ENCODE measurements at places on chromosomes 7 and 10. TPM values are rescaled to one million over a fixed set of nuclear protein-coding genes. Genes with fewer than 3 reads are reported as not detected.

The CTNNA3 gene
- 0.03 TPM for polyA plus RNA-seq

DNA sequence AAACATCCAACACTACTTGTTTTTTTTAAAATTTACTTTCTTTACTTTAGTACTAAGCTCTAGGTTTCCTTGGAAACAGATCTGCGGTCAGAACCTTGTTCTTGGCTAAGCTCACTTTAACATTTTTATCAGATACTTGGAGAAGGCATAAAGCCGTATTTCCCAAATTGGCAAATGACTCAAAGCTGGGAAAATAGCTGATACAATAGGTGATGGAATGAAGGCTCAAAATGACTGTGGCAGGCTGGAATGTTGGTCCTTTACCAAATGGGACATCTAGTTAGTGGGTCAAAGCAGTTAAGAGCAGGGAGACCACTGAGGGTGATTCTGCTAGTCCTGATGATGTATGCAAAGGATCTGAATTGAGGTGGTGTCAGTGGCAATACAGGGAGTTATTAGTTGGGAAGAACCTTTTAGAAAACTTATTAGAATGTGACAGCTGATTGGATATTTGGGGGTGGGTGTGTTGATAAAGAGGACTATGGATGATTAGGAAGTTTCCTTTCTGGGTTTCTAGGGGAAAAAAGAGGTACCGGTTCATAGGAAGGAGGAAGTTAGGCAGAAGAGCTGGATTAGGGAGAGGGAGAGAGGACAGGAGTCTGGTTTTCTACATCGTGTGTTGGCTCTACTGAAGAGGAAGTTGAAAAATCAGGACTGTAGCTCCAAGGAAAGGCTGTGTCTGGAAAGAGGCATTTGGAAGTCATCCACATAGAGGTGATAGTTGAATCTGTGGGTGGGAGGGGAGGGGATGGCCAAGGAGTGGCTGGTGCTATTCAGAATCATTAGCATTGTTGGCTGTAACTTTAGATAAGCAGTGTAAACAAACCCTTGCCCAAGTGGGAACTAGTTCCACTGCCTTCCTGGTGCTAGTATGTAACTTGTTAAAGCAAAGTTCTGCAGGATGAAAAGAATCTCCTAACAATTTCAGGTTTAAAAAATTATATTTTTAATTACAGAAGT, 13.1 kb downstream of the PLCE1 start:
- no peak for DNase-seq

GRCh38 chr10:129562487-129562886, 95.4 kb downstream of the MGMT start:
- no peak for DNase-seq

- no peak for DNase-seq
Observed at GRCh38 chr7:39406467-39406866, 159.7 kb upstream of the YAE1 start.

GRCh38 chr10:13453896-13454295, 74.9 kb downstream of the BEND7 start:
- no peak for DNase-seq

DNA sequence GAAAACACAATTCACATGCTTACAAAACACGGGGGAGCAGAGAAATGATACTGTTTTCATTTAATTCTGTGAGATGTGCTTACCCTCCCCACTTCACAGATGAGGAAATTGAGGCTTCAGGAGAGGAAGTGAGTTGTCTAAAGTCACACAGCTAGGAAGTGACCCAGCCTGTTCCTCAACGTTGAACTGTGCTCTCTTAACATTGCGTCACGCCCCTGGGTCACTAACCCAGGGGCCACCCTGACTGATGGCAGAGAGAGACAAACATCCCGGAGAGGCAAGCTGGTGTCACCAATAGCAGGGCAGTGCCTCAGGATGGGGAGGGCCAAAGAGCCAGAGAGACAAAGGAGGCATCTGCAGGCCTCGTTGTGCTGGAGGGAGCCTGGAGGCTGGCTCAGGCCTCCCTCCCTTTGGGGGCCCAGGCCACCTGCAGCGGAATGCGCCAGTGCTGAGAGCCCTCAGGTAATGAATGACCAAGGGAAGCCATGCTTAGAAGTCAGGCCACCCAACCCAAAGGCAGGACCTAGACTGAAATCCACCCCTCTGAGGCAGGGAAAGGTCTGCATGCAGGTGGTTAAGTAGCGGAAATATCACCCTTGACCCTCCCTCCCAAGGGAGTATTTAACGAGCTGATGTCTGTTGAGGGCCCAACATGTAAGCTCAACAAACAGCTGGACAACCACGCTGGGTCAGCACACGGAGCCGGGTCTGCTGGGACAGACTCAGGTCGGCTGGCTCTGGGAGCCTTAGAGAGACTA, 81.3 kb downstream of the C10orf105 start:
- peak; percentile 37 for DNase-seq
